Endothelial cell (in vitro differentiated cells): ENCODE measurements at places on chromosomes 4 and X. TPM values are rescaled to one million over a fixed set of nuclear protein-coding genes. Genes with fewer than 3 reads are reported as not detected.
A peak's percentile ranks its signal among the peaks of the same experiment; 100 is the strongest.

The CXXC4 gene
- total RNA-seq = 1.6 TPM

The SLC16A2 gene
- total RNA-seq = 32.4 TPM

The TNIP3 gene
- 4.0 TPM for total RNA-seq

The FAM47E gene
- total RNA-seq = 1.1 TPM

The CENPI gene
- 10.3 TPM for total RNA-seq

The PPARGC1A gene
- total RNA-seq = 11.4 TPM

The CSAG2 gene
- not detected for total RNA-seq

The CFAP299 gene
- not detected for total RNA-seq

The DMRTC1 gene
- total RNA-seq = 0.38 TPM

The MND1 gene
- 5.5 TPM for total RNA-seq

The ADAMTS3 gene
- total RNA-seq = 7.4 TPM

- peaks cover 7% of the 10 kb centered on the region for H3K4me1 ChIP-seq
- peaks cover 3% of the 10 kb centered on the region for H3K36me3 ChIP-seq
- no peaks in the 10 kb centered on the region for H3K27me3 ChIP-seq
- no peak within 1 kb of the TSS for H3K27ac ChIP-seq
Measured at GRCh38 chr4:88697588-88698329, at the start of gene NAP1L5. NAP1L5 (minus strand) TSS chr4:88697829; CDS start chr4:88697754, 75 bp downstream.

DNA sequence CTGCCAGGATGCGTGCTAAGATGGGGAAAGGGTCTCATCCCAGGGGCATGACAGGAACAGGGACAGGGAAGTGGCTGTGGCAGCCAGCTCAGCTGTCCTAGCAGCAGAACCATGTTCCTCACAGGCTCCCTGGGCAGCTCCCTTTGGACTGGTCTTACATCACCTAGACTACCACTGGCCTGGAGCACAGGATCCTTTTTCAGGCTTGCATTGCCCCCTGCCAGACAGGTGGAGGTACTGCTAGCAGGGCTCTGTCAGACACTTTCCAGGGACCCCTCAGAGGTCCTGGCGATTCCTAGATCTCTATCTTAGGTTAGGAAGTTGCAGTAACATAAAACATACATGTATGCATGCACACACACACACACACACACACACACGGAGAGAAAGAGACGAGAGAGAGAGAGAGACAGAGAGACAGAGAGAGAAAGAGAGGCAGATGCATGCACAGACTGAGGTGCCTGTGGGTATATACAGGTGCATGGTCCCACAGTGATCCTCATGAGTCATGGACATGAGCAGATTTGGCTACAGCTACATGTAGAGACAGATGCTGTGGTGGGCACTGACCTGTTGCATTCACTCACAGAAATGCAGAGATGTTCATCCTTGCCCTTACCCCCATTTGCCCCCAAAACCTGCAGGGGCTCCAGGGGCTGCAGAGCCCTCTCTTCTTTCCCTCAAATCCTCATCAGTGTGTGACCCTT is 63.6 kb downstream of the STARD8 start:
- peaks cover 6% of the 10 kb centered on the region for H3K27me3 ChIP-seq
- H3K27ac ChIP-seq = no peak overlapping the region
- H3K36me3 ChIP-seq = peaks cover 32% of the 10 kb centered on the region
- H3K4me3 ChIP-seq = peak overlapping the region; percentile 53

DNA sequence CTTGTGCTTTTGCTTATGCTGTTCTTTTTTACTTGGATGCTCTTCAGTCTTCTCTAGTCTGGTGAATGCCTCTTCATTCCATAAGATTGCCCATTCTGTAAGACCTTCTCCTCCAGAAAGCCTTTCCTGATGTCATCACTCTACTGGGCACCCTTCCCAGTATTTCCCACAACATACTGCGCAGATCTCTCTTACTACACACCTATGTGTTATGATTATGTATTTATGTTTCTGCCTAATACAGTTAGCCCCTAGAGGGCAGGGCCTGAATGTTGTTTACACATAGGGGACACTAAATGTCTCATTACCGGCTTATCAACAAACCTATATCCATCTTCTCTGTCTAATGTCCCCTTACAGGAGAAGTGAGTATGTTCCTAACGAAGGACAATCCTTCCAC is 21.1 kb downstream of the AIFM1 start:
- peak overlapping the region; percentile 3 for H3K4me3 ChIP-seq
- H3K27me3 ChIP-seq = no peaks in the 10 kb centered on the region
- peaks cover 6% of the 10 kb centered on the region for H3K4me1 ChIP-seq

DNA sequence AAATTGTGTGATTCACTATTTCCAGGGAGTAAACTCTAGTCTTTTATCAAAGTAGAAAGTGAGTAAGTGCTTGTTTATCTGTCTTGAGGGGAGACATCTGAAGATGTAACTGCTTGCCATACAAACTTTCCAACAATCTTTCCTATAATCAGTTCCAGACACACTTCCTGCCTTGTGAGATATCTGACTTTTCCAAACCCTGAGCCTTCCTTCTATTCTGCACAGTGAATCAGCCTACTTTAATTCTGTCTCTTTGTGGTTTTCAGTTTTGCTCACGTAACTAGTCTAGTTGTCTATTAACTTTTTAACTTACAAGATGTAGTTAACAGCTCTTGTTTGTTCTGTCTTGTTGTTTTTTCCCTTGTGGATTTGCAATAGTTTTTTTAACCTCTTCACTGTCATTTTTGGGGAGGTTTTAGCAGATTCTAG is 947.8 kb downstream of the C4orf33 start:
- H3K4me1 ChIP-seq = peaks cover 25% of the 10 kb centered on the region
- H3K4me3 ChIP-seq = no peak overlapping the region
- H3K36me3 ChIP-seq = no peaks in the 10 kb centered on the region
- no peak overlapping the region for H3K27ac ChIP-seq
- DNase-seq = no peak

GRCh38 chr4:180059216-180059881 is 2183.9 kb upstream of the TENM3 start:
- DNase-seq = peak; percentile 31
- peak overlapping the region; percentile 57 for H3K27ac ChIP-seq
- peaks cover 7% of the 10 kb centered on the region for H3K36me3 ChIP-seq
- H3K27me3 ChIP-seq = peaks cover 7% of the 10 kb centered on the region
- H3K4me3 ChIP-seq = peak overlapping the region; percentile 99

GRCh38 chr4:91198951-91199350 is 1071.8 kb downstream of the CCSER1 start:
- no peaks in the 10 kb centered on the region for H3K27me3 ChIP-seq
- H3K4me3 ChIP-seq = no peak overlapping the region
- no peaks in the 10 kb centered on the region for H3K36me3 ChIP-seq
- no peaks in the 10 kb centered on the region for H3K4me1 ChIP-seq

- H3K27me3 ChIP-seq = no peaks in the 10 kb centered on the region
- H3K36me3 ChIP-seq = no peaks in the 10 kb centered on the region
- H3K4me1 ChIP-seq = no peaks in the 10 kb centered on the region
Measured at GRCh38 chr4:166839615-166840251, 394.6 kb downstream of the SPOCK3 start.

DNA sequence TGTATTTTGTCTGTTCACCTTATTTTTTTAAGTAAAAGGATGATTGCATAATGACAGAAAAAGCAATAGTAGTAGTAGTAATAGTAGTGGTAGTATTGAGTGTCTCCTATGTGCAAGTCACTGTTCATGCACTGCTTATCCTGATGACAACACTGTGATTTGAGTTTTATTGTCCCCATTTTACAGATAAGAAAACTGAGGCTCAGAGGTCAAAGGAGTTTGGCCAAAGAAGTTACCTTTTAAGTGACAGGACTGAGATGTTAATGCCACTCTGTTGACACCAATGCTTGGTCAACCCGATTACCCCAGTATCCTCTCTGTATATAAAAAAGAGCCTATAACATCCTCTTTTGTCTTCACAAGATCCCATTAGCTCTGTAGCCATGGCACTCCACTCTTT is 100.5 kb upstream of the FRMPD3 start:
- H3K4me3 ChIP-seq = no peak overlapping the region
- no peaks in the 10 kb centered on the region for H3K4me1 ChIP-seq
- no peaks in the 10 kb centered on the region for H3K36me3 ChIP-seq
- H3K27ac ChIP-seq = no peak overlapping the region
- DNase-seq = no peak
- H3K27me3 ChIP-seq = peaks cover 4% of the 10 kb centered on the region

DNA sequence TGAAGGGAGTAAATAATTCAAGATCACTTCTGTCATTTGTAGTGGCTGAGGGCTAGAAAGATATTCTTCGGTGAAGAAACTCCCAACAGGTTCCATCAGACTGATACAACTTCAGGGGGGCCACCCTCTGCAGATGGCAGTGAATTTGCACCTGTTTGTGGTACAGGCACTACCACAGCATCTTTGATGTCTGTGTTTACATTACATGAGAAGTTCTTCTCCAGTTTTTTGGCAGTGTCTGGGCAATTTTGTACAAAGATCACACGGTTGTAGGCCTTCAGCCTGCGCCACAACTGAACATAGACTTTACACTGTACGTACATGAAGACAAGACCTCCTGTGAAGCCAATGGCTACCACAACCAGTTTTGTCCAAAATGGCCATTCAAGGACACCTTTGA is 34.2 kb downstream of the TMA16 start:
- no peaks in the 10 kb centered on the region for H3K27me3 ChIP-seq
- no peak overlapping the region for H3K27ac ChIP-seq
- H3K4me1 ChIP-seq = peaks cover 3% of the 10 kb centered on the region
- no peak overlapping the region for H3K4me3 ChIP-seq

GRCh38 chr4:94649381-94650133 is 108.2 kb upstream of the BMPR1B start:
- H3K4me3 ChIP-seq = no peak overlapping the region
- H3K36me3 ChIP-seq = peaks cover 15% of the 10 kb centered on the region
- H3K27me3 ChIP-seq = no peaks in the 10 kb centered on the region
- peaks cover 10% of the 10 kb centered on the region for H3K4me1 ChIP-seq
- H3K27ac ChIP-seq = peak overlapping the region; percentile 15

DNA sequence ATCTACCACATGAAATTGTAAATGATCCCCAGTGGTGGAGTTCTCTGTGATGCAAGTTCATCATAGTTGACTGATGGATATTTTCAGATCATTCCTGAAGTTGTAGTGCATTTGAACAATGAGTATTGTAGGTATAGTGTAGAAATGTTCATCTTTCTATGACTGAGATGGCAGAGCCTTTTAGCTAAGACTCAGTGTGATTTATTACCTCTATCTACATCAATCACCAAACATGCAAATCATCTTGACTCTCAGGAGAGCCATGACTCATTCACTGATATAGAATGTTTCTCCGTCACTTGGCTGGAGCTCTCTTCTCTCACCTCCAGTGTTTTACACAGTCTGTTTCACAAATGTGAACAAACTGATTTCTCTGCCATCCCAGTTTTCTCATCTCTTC is 392.6 kb downstream of the IL1RAPL1 start:
- no peak for DNase-seq
- no peak overlapping the region for H3K27ac ChIP-seq
- H3K27me3 ChIP-seq = no peaks in the 10 kb centered on the region
- no peaks in the 10 kb centered on the region for H3K36me3 ChIP-seq
- H3K4me3 ChIP-seq = no peak overlapping the region

- H3K4me1 ChIP-seq = peaks cover 3% of the 10 kb centered on the region
- H3K4me3 ChIP-seq = no peak overlapping the region
- DNase-seq = no peak
- no peaks in the 10 kb centered on the region for H3K36me3 ChIP-seq
- H3K27me3 ChIP-seq = peaks cover 2% of the 10 kb centered on the region
Measured at GRCh38 chrX:108322234-108322633, 116.0 kb downstream of the COL4A6 start.

- no peak overlapping the region for H3K4me3 ChIP-seq
- no peak for DNase-seq
- no peak overlapping the region for H3K27ac ChIP-seq
- H3K4me1 ChIP-seq = no peaks in the 10 kb centered on the region
Measured at GRCh38 chr4:162410854-162411253, 247.1 kb upstream of the FSTL5 start.

DNA sequence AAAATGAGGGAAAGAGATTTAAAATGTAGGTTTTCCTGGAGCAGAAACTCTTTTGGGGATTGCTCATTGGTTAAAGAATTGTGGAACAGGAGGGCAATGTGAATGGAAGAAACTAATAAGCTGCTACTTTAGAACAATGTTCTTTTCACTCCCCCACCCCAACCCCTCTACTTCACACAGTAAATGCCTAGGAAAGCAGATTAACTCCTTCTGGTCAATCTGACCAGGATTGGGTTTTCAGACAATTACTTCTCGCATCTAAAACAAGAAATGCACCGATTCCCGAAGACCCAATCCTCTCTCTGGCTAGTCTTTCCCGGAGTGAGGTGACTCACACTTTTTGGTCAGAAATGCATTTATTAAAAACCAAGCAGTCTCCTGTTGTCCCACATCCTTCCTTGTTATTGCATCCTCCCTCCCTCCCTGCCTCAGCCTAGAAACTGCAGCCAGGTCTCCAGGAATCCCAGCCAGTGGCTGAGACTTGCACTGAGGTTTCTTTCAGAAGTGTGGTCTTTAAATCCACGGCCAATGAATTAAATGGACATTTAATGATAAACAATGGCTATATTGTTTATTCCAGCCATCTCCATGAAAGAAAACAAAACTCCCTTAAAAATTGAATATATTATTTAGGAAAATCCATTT is 21.4 kb downstream of the MFAP3L start:
- no peak overlapping the region for H3K4me3 ChIP-seq
- no peaks in the 10 kb centered on the region for H3K27me3 ChIP-seq
- DNase-seq = no peak
- no peak overlapping the region for H3K27ac ChIP-seq

GRCh38 chrX:7514871-7515599 is 327.9 kb upstream of the VCX start:
- H3K4me1 ChIP-seq = no peaks in the 10 kb centered on the region
- H3K36me3 ChIP-seq = no peaks in the 10 kb centered on the region
- DNase-seq = no peak
- H3K4me3 ChIP-seq = no peak overlapping the region
- H3K27me3 ChIP-seq = no peaks in the 10 kb centered on the region

DNA sequence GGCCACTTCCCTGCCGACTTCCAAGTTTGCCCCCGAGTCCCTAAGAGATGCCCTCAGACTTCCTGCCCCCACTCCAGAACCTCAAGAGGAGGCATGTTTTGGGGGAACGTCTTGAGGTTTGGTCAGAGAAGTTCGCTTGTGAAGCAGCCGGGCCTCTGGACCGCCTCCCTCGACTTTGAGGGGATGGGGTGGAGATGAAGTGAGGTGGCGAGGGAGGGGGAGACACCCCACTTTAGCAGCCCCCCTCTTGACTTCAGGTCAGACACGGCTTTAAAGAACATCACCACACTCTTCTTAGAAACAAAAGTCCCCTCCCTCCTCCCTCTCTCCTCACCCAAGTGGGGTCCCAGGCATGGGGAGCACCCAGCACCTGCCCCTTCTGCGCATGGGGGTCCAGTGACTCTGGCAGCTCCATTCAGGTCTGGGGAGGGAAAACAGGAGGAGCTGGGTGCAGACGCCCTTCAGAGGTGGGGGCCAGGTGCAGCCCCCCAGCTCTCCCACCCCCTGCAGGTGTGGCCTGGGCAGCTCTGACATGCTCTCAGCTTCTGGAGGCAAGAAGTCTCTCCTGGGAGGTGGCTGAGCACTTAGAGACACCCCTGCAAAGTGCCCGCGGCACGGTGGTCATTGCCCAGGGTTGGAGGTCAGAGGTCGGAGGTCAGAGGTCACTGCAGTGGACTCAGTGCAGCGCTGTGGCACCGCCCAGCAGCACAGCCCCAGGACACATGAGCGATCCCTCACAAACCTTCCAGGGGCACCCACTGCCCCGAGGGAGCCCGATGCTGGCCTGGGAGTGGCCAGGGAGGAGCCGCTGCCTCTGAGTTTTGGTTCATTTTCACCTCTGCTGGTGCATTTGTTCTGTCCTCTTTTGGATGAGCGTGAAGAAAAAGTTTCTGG is 108.8 kb downstream of the CPZ start:
- H3K4me1 ChIP-seq = no peaks in the 10 kb centered on the region
- no peak overlapping the region for H3K27ac ChIP-seq
- H3K4me3 ChIP-seq = no peak overlapping the region
- H3K27me3 ChIP-seq = peaks cover 8% of the 10 kb centered on the region
